ENCODE measurements at places on chromosomes 3 and 15.

- DNase-seq: no peak
Observed at GRCh38 chr3:97689962-97690361, 74.6 kb upstream of the ARL6 start.

DNA sequence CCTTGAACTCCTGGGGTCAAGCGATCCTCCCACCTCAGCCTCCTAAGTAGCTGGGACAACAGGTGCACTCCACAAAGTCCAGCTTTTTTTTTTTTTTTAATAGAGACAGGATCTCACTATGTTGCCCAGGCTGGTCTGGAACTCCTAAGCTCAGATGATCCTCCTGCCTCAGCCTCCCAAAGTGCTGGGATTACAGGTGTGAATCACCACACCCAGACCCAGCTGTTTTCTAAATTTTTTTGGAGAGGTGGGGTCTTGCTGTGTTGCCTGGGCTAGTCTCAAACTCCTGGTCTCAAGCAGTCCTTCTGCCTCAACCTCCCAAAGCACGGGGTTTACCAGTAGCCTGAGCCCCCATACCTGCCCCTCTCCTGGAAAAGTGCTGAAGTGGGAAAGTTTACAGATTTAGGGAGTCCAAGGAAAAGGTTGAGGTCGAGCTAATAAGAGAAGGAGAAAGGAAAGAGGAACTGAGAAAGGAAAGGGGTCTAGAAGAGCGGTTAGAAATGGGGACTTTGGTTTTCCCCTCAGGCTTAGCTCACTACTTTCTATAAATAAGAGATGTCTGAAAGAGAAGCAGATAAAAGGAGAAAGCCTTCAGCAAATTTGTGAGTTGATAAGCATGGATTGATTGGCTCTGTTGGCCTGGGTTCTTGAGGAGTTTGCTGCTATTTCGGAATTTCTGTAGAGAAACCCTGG is 23.6 kb downstream of the UBE2E1 start:
- DNase-seq: no peak

- no peak for DNase-seq
Observed at GRCh38 chr3:114554731-114555130, 260.9 kb downstream of the TIGIT start.

DNA sequence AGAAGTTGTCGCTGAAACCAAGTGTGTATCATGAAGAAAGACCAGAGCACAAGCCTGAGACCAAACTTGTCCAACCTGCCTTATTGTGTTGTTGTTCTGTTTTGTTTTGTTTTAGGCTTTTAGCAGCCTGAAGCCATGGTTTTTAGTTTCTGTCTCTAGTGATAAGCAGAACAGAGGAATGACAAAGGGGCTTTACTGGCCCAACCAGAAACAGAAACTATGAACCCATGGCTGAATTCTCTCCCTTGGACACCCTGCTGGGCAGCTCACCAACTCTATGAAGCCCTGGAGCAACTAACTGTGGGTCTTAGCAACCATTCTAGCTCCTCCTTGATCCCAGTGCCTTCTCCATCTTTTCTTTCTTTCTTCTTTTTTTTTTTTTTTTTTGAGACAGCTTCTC is 30.3 kb downstream of the HCLS1 start:
- DNase-seq: no peak

- DNase-seq: no peak
Observed at GRCh38 chr15:96272427-96272826, 58.1 kb upstream of the NR2F2 start.

GRCh38 chr3:52472239-52473000 is 17.0 kb downstream of the NISCH start:
- DNase-seq: no peak

- DNase-seq: no peak
Observed at GRCh38 chr3:123780656-123781055, 103.5 kb downstream of the MYLK start.

- DNase-seq: no peak
Observed at GRCh38 chr3:107662586-107662985, 139.8 kb downstream of the BBX start.

DNA sequence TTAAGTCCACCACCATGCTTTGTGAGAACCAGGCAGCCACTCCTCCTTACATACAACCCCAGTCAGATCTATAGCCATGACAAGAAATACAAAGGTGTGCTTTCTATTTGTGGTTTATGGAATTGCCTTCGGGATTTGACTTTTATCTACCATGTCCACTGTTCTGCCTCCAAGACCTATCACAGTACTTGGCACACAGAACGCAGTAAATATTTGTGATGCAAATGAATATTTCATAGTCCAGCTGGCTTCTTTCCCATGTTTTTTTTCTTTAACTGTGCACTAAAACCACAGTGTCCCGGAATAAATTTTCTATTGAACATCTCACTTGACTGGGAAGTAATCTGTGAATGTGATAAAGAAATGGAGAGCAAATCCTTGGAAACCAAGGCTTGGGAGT is 314.7 kb downstream of the RORA start:
- no peak for DNase-seq

GRCh38 chr3:45689787-45690145 is 570 bp downstream of the SACM1L start:
- DNase-seq: no peak

GRCh38 chr3:152472672-152472954 is 203.9 kb downstream of the MBNL1 start:
- no peak for DNase-seq

- DNase-seq: no peak
Observed at GRCh38 chr3:126155280-126155640, 25.1 kb downstream of the ALDH1L1 start.

DNA sequence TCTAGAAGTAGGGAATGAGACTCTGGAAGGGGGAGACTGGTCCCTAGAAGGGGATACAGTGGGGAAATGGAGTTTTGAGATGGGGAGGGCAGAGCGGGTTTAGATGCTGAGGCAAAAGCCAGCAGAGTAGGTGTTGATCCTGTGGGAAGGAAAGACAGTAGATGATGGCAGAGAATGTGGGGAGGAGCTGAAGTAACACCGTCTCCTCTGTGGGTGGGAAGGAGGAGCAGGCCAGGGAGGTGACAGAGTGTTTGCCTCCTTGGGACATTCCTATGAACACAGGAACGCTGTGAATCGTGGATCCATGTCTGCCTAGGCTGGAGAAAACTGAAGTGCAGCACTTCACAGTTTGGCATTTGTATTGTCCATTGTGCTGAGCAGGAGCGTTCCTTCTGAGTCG is 20.4 kb downstream of the GRK7 start:
- no peak for DNase-seq

DNA sequence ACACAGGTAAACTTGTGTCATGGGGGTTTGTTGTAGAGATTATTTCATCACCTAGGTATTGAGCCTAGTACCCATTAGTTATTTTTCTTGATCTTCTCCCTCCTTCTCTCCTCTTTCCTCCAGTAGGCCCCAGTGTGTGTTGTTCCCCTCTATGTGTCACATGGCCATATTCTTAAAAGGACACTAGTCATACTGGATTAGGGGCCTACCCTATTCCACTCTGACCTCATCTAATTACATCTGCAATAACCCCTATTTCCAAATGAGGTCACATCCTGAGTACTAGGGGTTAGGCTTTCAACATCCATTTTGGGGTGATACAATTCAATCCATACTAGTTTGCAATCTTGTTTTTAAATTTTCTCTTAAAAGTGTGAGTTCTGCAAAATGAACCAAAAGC is 142.8 kb downstream of the IMPG2 start:
- DNase-seq: no peak

DNA sequence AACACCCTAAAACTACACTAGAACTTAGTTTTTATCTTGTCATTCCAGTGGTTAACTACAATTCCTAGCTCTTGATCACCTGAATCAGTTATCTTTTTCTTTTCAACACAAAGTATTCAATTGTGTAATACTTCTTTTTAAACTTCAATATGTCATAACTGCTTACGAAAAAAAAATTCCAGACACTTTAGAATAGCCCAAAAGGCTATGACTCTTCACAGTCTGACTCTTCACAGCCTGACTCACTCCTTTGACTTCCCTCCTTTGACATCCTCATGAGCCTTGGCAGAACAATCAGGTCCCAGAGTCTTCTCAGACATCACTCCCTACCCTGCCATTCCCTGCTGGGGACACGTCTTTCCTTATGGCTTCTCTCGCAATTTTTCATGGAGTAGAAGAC is 727.1 kb downstream of the ROBO1 start:
- no peak for DNase-seq

- DNase-seq: peak; percentile 55
Observed at GRCh38 chr15:100663086-100663914, 60.9 kb downstream of the ASB7 start.

DNA sequence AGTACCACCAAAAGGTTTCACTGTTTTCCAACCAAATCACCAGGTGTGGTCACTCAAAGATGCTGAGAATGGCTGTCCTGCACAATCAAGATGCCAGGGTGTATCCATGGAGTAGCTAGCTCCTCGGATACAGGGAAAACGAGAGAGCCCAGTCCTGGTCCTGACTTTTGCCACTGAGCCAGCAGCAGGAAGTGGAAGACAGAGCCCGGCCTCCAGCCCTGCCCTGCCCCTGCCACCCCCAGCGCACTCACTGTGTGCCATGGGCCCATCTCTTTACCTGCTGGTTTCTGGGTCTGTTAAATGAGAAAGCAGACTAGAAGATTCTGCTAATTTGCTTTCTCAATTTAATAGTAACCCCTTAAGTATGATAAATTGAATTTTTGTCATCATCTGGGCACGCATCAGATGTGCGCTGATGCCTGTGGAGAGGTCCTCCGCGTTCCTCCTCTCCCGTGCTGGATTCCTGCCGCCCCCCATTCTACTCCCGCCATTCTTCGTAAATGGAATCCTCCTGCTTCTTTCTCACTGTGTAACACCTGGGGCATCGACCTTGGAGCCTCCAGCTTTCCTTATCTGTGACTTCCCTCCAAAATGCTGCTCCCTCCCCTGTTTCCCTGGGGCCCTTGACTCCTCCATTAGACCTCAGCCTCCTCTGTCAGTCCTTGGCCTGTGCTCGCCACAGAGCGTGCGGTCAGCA is 18.0 kb downstream of the TNFAIP8L3 start:
- no peak for DNase-seq

- DNase-seq: no peak
Observed at GRCh38 chr15:85692873-85693272, 101.9 kb downstream of the KLHL25 start.

GRCh38 chr15:74616996-74617395 is 1.4 kb downstream of the CLK3 start:
- DNase-seq: no peak

DNA sequence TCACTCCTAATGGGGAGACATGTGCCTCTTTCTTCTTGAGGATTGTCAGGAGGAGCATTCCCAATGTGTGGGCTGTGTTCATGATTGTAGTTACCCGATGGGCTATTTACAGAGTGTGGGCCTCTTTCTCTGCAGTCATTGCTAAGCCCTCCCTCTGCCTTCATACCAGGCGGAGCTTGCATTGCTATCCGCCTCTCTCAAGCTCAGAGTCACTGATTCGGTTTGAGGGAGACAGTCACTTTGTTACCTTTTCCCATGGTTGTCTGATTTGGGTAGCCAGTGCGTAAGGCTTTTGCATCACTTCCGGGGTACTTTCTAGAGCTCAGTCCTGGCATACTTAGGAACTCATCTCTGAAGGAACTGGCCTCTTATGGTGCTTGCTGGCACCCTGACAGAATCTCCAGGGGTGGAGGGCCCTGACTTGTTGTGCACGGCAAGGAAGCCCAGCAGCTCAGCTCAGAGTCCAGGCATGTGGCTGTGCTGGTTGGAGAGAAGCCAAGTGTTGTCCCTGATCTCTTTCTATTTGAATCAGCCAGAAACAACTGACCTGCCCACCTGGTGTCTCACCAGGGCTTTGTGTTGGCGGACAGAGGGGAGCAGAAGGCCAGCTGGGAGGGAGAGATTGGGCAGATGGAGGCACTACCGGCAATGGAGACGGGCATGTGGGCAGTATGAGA is 79.8 kb downstream of the EPHB1 start:
- no peak for DNase-seq

- DNase-seq: no peak
Observed at GRCh38 chr3:36214460-36214859, 165.8 kb upstream of the STAC start.

DNA sequence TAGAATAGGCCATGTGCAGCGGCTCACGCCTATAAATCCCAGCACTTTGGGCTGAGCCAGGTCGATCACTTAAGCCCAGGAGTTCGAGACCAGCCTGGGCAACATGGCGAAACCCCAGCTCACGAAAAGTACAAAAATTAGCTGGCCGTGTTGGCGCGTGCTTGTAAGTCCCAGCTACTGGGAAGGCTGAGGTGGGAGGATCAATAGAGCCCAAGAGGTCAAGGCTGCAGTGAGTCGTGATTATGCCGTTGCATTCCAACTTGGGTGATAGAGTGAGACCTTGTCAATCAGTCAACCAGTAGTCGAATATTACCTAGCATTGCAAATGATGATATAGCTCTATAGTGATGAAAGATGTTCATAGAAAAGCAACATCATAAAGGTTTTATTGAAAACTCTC is 51.9 kb downstream of the USP8 start:
- no peak for DNase-seq

DNA sequence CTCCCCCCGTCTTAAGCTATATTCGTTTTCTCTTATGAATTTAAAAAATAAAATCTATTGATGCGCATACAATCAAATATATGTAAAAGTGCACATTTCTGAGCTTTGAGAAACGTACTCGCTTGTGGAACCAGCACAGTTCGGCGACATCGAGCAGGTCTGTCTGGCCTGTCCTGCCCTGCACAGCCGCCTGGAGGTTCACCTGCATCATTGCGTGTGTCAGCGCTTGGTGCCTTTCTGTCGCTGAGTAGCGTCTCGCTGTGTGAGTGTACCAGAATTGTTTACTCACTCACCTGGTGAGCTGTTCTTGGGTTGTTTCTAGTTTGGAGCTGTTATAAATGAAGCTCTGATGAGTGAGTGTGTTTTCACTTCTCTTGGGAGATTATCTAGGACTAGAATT is 104.0 kb downstream of the VGLL4 start:
- DNase-seq: no peak

DNA sequence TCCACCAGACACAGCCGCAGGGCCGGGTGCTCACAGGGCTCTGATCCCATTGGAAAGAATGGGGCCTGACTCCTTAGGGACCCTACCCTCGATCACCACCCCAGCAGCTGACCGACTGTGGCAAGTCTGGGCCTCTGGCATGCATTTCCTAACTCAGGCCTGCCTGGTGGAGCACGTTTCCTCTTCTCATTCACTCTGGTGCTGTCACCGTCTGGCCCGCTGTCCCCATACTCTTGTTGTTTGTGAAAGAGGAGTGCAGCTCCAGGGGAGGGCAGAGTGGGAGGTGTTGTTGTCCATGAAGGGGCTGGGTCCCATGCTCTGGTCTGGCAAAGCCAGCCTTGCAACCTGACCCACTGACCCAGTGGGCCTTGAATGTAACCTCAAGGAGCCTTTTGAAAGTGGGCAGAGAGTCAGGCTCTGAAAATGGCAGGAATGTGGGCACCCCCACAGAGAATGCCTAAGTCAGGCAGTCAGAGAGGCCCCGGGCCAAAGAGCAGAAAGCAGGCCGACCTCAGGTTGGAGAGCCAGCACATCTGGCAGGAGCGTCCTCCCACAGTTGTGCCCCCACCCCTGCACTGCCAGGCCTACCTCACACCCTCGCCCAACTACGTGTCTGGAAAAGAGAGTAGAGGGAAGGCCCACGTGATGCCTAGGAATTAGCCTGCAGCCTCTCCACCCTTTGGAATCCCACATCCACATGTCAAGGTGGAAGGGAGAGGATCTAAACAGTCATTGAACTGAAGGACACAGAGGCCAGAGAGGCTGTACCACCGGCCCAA is 10.9 kb downstream of the SEMA7A start:
- no peak for DNase-seq
